ENCODE measurements at places on chromosomes 12 and 14. TPM values are rescaled to one million over a fixed set of nuclear protein-coding genes. Genes with fewer than 3 reads are reported as not detected.

C14orf132 gene
- 118 TPM for total RNA-seq

SLC10A1 gene
- not detected for total RNA-seq

KLHL28 gene
- total RNA-seq = 43.1 TPM

PRH2 gene
- 0.92 TPM for total RNA-seq

RASSF8 gene
- 49.6 TPM for total RNA-seq

DHRS4 gene
- 8.5 TPM for total RNA-seq

RAB15 gene
- 44.1 TPM for total RNA-seq

TAS2R30 gene
- total RNA-seq = 9.5 TPM

NANOG gene
- total RNA-seq = not detected

PTGR2 gene
- 6.9 TPM for total RNA-seq

P2RX7 gene
- 5.1 TPM for total RNA-seq

TGM1 gene
- total RNA-seq = 3.0 TPM

MYO1H gene
- 1.4 TPM for total RNA-seq

KIF26A gene
- 9.2 TPM for total RNA-seq

VPS33A gene
- total RNA-seq = 25.1 TPM

KTN1 gene
- total RNA-seq = 125 TPM

KLRK1 gene
- 0.92 TPM for total RNA-seq

ADAMTS20 gene
- 0.46 TPM for total RNA-seq

TAS2R8 gene
- 0.69 TPM for total RNA-seq

CACNA1C gene
- total RNA-seq = 33.0 TPM

HOXC9 gene
- not detected for total RNA-seq

TEX22 gene
- total RNA-seq = 0.46 TPM

AVPR1A gene
- 4.6 TPM for total RNA-seq

PLXNC1 gene
- 111 TPM for total RNA-seq

MYF5 gene
- not detected for total RNA-seq
